GM03348 (cell line): ENCODE measurements at places on chromosomes 12 and 14.
A peak's percentile ranks its signal among the peaks of the same experiment; 100 is the strongest.

DNA sequence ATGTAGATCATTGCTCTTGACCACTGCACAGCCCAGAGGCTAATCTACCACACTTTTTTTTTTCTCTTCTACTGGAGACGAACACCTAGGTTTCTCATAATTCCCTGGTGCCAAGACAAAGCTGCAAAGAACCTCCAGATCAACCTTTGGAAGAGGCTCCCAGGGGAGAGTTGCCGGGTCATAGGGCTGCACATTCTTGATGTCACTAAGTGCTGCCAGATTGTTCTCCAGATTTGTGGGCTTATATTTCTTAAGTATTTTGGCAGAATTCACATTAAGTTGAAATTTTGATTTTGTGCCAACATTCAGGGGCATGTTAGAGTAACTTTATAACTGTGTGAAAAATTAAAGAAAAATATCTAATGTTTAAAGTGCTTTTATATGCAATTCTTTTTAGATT, 13.5 kb upstream of the PDZRN4 start:
- DNase-seq = no peak

DNA sequence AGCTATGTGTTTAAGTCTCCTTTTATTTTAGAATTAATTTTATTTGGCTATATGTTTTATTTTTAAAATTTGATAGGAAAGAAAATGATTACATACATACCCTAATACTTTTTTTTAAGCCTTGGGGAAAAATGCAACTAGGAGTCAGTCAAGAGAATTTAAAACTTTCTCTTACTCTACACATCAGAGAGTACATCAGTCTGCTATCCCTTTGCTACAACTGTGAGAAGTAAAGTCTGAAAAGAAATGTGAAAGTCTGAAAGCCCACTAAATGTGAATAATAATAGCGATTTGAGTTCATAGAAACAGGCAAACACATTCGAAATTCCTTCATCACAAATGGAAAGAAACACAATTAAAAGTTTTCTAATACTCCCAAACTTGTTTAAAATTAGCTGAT, 95.0 kb downstream of the PTPRQ start:
- DNase-seq = no peak

DNA sequence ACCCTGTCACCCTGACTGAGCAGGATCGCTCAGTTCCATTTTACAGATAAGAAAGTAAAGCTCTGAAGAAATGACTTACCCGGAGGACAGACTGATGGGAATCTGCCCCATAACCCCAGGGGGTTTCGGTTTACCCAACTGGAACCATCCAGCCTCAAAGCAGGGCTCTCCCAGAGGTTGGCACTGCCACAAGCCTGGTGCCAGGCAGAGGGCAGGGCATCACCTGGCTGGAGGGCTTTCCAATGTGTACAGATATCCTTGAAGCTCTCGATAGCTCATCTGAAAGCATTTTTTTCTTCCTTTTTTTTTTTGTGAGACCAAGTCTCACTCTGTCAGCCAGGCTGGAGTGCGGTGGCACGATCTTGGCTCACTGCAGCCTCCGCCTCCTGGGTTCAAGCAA, 33.2 kb downstream of the STON2 start:
- no peak for DNase-seq

- DNase-seq = no peak
These were observed 73.1 kb upstream of the MYL2 start for GRCh38 chr12:110993434-110993833.

GRCh38 chr14:65074449-65075150, 27.7 kb downstream of the MAX start:
- DNase-seq = no peak

- DNase-seq = peak; percentile 57
These were observed 116.3 kb upstream of the PRICKLE1 start for GRCh38 chr12:42705863-42706262.

- peak; percentile 71 for DNase-seq
These were observed 37.3 kb upstream of the E2F7 start for GRCh38 chr12:77102691-77103090.

- DNase-seq = no peak
These were observed 11.9 kb downstream of the KCNH3 start for GRCh38 chr12:49550693-49551252.

DNA sequence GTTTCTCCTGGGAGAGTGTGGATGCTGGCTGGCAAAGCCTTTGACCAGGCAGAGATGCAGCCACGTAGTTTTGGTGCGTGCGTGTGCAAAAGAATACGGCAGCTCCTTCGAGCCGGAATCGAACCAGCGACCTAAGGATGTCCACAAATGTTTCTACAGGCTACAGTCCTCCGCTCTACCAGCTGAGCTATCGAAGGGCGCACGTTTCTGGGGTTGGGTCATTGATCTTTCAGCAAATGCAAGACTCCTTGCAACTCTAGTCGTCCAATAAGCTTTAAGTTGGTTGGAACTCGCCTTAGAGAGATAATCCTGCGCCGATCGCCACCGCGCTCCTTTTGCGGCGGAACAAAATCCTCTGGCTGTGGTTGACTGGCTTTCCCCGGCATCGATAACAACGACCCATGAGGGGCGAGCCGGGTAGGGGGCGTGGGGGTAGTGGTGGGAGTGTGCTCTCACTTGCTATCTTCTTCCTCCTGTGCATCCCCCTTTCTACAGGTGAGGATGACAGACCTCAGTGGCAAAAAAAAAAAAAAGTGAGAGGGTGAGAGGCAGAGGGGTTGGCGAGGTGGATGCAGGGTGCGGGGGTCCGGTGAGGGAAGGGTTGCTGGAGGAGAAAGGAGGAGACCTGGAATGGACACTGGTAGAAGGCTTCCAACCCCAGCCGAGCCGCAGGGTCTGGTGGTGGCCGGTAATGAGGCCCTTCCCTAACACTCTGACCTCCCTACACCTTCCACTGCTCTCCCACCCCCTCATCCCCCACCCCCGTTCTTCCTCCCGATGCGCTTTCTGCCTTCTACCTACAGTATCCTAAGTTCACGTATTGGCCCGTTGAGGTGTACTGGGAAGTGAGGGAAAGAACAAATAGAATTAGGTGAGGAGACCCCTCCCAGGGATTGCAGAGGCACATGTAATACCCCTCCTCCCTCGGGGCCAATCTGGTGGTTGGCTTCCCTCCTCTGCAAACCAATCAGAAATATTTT, 11.8 kb upstream of the OR6S1 start:
- no peak for DNase-seq

- no peak for DNase-seq
These were observed 339.7 kb downstream of the NUAK1 start for GRCh38 chr12:105799103-105799502.

DNA sequence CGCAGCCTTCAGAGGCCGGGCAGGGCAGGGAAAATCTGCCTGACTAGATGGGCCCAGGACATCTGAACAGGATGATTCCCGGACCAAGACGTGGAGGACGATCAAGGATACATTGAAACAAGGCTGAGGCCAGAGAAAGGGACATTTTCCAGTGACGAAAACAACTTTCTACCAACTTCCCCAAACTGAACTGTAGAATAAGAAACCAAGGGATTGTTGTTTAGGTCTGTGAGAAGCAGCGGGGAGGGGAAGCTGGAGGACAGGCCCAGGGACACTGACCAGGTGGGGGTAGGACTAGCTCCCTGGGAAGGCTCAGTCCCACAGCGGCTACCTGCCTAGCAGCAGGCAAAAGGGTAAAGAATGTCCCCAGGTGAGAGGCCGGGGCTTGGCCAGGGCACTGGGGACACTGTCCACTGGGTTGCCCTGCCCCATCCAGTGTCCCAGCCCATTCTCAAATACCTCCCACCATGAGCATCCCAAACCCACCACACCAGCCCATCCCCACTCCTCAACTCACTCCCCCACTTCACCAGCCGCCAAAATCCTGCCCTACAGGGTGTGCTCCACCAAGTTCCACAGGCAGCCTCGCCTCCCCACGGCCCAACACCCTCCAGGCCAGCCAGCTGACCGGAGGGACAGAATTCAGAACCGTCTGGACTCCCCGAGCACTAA, 995 bp downstream of the TNFRSF1A start:
- DNase-seq = no peak

- no peak for DNase-seq
These were observed 393.7 kb downstream of the SOX5 start for GRCh38 chr12:23555825-23556207.

DNA sequence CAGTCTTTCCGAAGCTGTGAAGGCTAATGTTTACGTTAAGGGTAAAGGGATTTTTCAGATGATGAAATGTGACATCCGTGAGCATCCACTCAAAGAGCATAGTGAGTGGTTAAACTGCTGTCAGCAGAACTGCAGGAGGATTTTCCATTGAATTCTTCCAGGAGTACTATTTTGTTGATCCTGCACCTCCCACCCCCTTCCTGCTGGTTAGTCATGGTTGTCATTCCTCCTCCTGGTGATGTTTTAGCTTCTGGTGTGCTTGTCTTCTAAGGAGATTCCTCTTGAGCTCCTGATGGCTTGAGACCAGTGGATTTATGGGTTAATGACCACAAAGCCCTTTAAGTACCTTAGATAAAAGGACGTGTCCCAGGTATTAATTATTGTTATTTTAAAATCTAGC, 2.4 kb upstream of the GPRC5D start:
- DNase-seq = no peak
